Stimulated activated CD4-positive, alpha-beta T cell treated with anti-CD3 and anti-CD28 coated beads, TNF-alpha, amount 100 ng/mL, for 24 hours (primary cell): ENCODE measurements at places on chromosomes 2 and 18.

DNA sequence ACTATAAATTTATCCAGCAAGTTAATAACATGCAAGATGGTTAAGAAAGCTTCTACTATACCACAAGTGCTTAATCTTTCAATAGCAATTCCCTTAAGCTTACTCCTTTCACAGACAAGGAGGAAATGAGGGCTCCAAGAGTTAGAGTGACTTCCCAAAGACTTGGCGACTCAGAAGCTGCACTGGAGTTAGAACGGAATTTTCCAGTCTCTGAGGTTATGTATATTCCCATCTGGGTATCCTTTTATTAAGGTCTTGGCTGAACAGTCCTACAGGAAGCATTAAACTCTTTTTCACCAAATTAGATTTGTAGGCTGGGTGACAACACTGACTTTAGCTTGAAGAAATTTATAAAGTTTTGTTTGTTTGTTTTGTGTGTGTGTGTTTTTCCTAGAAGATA lies 256.9 kb upstream of the DPP10 start:
- no peak for DNase-seq

DNA sequence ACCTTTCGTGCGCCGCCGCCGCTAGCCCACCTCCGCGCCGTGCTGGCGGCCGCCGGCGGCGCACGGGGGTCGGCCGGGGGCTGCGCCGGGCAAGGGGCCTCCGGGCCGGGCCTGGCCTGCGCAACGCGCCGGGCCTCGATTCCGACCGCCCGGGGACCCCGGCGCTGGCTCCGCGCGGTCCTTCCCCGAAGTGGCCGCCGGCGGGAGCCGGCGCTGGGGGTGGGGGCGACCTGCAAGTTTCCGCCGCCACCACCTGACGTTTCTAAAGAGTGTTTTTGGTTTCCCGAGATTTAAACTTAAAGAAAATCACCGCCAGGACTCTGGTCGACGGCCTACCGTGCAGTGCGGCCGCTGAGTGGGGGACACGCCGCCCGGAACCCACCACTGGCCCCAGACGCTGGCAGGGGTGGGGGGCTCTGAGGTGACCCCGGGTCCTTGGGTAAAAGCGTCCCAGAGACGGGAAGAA lies 3.8 kb upstream of the GATA6 start:
- no peak for DNase-seq

- no peak for DNase-seq
Measured at GRCh38 chr18:46372670-46373069, 268.5 kb downstream of the HAUS1 start.

GRCh38 chr2:133862400-133862977 lies 294.2 kb upstream of the NCKAP5 start:
- no peak for DNase-seq

- no peak for DNase-seq
Measured at GRCh38 chr2:101820519-101820918, 123.0 kb downstream of the MAP4K4 start.

DNA sequence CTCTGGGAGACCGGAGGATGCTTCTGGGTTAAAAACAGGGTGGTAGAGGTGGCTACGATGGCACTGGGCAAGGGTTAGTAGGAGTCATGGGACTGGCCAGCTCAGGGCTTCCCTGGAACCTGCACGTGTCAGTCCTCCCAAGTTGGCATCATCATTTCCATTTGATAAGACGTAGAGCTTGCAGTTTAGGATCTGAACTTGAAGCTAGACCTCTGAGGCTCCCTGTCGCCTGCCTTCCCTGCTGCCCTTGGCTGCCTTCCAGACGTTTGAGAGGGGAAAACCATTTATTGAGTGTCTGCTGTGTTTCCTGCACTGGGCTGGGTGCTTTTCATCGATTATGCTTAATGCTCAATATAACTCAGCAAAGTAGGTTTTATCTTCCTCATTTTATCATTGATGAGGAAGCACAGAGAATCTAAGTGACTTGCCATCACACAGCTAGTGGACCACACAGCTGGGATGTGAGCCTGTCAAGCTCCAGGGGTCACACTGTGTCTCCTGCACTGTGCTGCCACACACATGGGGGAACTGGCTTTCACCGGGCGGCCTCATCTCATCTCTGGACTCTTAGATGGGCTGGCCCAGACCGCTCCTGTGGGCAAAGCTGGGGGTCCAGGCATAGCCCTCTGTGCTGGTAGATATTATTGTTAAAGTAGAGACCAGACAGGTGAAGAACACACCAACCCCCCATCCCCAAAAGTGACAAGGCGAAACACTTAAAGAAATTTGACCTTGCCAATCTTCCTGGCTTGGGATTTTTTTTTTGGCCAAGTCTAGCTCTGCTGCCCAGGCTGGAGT lies 7.8 kb downstream of the NT5DC4 start:
- DNase-seq, result no peak

DNA sequence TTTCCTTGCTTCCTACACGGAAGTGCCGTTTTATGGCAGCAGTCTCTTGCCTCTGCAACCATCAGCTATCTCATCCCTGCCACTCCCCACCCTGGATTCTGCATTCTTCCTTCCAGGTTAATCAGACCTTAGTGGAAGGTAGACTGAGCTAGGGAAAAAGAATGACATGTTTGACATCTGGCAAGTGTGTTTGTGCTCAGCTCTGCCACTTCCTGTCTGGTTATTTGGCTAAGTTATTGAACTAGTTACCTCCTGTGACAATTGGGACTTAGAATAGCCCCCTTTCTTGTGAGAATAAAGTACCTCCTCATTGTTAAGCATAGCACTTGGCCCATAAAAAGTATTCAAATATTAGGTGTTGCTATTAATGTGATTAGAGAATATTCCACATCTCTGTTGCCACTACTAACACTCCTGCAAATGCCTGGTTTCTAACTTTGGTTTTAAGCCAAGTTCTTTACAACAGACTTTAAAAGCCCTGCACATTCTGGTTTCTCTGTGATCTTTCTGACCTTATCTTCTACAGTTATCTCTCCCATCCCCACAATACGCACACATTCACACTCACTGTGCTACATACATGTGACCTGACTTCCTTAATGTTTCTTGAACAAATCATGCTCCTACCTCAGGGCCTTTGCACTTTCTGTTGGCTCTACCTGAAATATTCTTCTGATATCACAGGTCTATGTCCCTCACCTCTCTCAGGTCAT lies 10.8 kb upstream of the MAPRE2 start:
- no peak for DNase-seq

DNA sequence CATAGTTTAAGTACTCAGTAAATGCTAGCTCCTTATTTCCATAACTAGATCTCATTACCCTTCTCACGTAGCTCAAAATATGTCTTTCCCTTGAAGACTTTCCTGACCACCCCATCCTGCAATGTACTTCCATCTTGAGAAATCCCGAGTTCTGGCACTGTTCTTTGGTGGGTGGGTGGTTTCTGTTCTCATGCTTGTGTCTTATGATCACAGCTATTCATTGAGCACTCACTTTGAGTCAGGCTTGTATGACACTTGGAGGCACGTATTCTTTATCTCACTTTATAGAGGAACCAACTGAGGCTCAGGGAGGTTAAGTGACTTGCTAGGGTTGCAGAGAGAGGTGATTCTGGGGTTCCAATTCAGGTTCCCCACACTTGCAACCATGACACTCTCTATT lies 9.0 kb upstream of the CLIP4 start:
- no peak for DNase-seq

GRCh38 chr18:63249771-63250170 lies 69.8 kb downstream of the BCL2 start:
- DNase-seq, result no peak

GRCh38 chr2:30758191-30758651 lies 49.0 kb downstream of the CAPN13 start:
- DNase-seq, result no peak

GRCh38 chr18:12836551-12836950 lies 47.5 kb downstream of the PTPN2 start:
- no peak for DNase-seq

- DNase-seq, result no peak
Measured at GRCh38 chr2:24917086-24917485, 3.0 kb downstream of the ADCY3 start.

DNA sequence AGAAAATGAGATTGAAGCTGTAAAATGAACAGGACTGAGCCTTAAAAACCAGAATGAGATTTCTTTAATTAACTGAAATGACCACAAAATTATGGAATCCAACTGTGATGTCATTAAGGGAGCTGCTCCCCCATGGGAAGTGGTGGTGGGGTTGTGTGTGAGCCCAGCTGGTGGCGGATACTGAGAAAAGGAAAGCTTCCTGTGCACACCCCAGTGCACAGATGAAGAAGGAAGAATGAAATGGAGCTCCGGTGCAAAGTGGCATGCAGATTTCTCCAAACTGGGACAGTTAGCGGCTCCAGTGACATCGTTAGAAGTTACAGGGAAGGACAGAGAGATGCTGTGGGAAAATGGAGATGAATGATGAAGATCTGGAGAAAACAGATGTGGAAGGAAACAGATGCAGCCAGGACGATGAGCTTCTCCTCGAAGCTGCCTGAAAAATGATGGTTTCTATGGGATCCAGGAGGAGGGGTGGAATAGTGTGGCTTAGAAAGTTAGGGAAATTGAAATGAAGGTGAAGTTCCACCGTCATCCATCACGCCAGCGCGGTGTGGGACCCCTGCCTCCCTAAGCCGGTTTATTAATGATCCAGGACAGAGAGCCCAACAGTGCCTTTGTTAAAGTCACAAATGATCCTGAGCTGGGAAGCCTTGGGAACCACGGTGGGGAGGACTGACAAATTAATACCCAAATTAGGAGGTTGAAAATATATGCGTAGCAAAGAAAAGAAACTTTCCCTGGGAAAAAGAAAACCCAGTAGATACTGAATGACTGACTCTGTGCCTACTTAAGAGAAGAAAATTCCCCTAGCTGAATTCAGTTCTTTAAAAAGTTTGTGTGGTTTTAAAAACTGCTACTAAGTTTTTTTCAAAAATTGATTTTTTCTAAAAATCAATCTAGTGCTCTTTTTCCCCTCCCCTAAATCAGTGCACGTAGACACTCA lies 77.2 kb downstream of the TSN start:
- no peak for DNase-seq

DNA sequence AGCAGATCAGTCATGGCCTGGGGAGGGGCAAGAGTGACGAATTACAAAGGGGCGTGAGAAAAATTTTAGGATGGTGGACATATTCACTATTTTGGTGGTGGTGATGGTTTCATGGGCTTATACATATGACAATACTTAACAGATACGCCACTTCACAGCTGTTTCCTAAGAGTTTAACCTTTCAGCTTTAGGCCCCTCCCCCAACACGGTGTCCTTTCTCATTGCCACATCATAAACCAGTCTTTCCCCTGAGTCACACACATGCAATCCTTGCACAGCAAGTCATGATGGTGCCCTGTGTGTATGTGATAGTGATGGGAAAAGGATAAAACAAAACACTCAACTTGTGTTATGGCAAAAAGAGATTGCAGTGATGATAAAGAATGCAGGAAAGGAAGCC lies 47.6 kb upstream of the IL1R1 start:
- DNase-seq, result no peak

DNA sequence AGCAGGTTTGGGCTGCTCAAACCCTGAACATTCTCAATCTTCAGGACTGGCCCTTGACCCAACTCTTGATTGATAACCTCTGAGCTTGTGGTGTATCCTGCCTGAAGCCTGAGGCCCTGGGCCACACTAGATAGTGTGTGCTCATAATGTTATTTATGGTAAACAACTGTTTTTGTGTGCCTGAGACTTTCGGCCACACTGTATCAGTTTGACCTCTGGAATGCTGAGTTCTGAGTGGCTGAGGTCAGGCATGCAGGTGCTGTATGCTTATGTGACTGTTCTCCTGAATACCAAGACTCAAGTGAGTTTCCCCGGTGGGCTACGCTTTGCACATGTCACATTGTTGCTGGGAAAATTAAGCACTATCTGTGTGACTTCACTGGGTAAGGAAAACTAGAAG lies 82.2 kb upstream of the RMP24 start:
- DNase-seq, result no peak

- no peak for DNase-seq
Measured at GRCh38 chr18:79335833-79336360, 59.8 kb upstream of the NFATC1 start.

GRCh38 chr2:179541586-179541985 lies 277.0 kb upstream of the SESTD1 start:
- no peak for DNase-seq
